H4 (cell line): ENCODE measurements at places on chromosomes 13 and 19.
A peak's percentile ranks its signal among the peaks of the same experiment; 100 is the strongest.

- no peak for DNase-seq
Measured at GRCh38 chr13:51278426-51279130, 56.4 kb downstream of the FAM124A start.

GRCh38 chr19:47176071-47176626 is 45.5 kb downstream of the SAE1 start:
- DNase-seq = no peak

GRCh38 chr13:27442797-27443196 is 7.6 kb downstream of the MTIF3 start:
- no peak for DNase-seq

- no peak for DNase-seq
Measured at GRCh38 chr19:28960986-28961705, 251.8 kb downstream of the UQCRFS1 start.

DNA sequence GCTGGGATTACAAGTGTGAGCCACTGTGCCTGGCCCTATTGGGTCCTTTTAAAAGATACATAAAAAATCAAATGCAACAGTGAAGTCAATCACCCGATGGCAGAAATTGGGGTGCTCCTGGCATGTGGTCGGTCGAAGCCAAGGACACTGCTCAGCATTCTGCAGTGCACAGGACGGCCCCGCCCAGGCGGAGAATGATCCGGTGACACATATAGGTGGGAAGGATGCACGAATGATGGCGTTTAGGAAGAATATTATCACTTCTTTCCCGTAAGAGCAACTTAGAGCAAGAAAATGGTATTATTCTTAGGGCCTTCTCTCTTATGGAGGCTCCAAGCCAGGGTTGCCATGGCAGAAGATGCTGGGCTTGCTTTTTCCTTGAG is 3.2 kb upstream of the GP6 start:
- no peak for DNase-seq

GRCh38 chr19:18542941-18543813 is at the start of gene FKBP8:
FKBP8 (minus strand) TSS chr19:18543573; CDS start chr19:18541970, 1,603 bp downstream.
- DNase-seq = peak; percentile 87

DNA sequence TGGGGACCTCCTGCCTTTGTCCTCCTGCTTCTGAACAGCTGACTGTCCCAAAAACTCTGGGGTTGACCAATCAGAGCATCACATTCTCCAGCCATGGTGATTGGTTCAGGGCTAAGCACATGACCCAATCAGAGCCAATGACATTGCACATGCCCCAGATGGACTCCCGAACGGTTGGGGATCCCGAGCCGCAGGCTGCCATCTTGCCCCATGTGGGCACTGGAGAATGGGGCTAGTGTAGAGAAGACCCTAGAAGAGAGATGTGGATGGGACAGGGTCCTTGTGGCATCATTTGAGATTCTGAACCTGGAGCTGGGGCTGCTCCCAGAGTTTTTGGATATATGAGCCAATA is 31.3 kb upstream of the PEPD start:
- no peak for DNase-seq

GRCh38 chr13:98175823-98176222 is 1.2 kb downstream of the RNF113B start:
- no peak for DNase-seq

DNA sequence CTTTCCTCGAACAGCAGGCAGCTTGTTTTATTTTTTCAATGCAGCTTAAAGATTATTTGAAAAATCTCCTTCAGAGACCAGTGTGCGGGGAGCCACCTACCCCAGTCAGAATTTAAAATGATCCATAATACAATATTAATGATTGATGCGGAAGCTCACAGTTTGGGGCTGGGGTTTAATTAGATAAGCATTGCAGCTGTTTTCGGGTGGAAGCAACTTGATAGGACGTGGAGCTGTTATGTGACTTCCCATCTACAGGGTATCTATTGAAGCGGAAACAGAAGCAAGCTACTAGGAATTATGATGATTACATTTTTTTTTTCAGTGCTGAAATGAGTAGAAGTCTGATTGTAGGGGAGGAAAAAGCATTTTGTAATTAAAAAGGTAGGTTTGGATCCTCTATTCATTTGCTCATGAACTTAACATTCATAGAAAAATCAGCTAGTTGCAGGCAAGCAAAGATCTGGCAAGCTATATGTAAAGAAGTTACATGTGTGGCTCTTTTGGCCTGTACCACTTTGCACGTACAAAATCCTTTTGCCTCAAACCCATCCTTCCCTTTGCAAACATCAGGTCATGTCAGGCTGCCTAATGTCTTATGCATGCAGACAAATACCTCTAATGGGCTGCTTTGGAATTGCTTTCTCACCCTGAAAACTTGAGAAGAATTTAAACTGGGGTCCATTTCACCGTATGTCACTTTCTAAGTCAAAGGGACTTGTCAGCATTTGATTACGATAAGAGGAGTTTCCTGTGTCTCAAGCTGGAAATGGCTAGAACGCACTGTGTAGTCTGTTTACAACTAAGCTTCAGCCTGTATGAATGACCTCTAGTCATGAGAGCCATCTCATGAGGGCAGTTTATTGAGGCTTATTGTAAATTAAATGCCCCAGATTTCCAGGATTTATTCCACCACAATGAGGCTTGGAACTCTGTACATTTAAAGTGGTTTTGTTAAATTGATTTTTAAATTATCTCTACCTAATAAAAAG is 267.1 kb upstream of the TMTC4 start:
- no peak for DNase-seq

DNA sequence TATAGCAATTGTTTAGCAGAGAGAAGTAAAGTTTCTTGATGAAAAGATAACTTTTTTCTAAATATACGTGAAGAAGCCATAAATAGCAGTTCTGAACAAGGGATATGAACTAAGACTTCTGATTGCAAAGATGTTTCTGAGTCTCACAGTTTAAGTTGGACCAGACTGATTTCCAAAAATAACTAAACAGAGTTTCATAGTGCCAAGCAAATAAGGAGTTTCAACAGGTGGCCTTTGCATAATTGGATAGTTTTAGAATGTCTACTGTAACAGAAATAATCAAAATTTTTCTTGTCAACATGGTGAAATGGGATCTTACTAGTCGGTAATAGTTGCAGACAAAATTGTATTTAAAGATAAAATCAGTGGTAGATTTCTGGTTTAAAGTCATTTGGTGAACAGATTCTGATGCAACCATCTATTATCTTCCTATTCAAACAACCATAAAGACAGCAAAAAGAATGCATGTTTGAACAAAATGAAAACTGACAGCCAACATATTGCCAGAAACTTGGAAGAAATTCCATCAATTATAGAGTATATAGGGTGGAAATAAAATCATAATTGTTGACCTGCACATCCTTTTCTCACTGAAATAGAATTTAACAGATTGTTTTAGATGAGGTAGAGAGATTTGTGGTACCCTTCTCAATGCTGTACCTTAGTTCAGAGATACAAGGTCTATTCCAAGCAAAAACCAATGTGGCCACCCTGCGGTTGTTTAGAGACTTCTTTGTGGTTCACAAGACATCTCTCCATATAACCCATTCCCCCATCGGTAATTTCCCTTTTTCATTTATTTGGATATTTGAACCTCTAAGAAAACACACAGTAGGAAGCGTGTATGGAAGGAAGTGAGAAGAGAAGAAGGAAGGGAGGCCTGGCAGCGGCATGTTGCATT is 275.3 kb downstream of the COG6 start:
- DNase-seq = no peak

- peak; percentile 87 for DNase-seq
Measured at GRCh38 chr13:93226623-93227279, at the start of gene GPC6. GPC6 (plus strand) TSS chr13:93226807.

GRCh38 chr19:8505680-8506401 is 3.4 kb upstream of the PRAM1 start:
- peak; percentile 53 for DNase-seq

DNA sequence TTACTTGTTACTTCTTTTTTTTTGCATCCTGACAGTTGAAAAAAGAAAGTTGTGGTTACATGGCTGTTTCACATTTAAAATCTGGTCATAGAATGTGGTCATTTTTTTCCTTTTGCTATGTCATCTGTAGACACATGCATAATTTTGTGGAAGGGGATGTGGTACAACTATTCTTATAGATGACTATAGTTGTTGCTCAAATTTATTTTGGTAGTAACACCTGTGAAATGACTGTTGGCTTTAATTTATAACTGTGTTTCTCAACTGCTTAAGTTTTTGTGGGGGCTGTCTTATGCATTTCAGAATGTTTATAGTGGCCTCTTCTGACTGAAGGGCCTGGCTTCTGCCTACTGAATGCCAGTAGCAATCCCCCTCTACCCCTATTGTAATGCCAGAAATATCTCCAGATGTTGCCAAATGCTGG is 130.5 kb downstream of the PAN3 start:
- DNase-seq = no peak

GRCh38 chr13:35549481-35549880 is 73.0 kb upstream of the MAB21L1 start:
- peak; percentile 46 for DNase-seq

- DNase-seq = no peak
Measured at GRCh38 chr19:5131506-5132205, 162.7 kb downstream of the KDM4B start.

- DNase-seq = no peak
Measured at GRCh38 chr19:13986348-13986904, 19.7 kb downstream of the RFX1 start.

DNA sequence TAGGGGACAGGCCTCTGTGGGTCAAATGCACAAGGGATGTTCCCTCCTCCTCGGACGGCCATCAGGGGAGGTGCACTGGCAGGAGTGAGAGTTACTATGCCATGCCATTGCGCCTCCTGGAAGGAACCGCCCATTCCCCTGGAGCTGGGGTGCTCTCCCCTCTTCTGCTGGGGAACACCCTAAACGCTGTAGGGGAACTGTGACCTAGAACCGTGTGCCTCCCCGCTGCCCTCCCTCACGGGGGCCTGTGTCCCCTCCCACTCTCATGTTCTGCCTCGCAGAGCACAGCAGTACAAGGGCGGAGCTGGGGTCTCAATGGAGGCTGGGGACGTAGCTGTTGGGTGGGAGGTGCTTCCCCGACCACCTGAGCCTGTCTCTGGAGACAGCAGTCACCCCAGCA is 17.2 kb upstream of the CRTC1 start:
- no peak for DNase-seq

- DNase-seq = no peak
Measured at GRCh38 chr19:42170715-42171114, 38.5 kb upstream of the POU2F2 start.

GRCh38 chr13:46629811-46630413 is 76.9 kb downstream of the LRCH1 start:
- no peak for DNase-seq

DNA sequence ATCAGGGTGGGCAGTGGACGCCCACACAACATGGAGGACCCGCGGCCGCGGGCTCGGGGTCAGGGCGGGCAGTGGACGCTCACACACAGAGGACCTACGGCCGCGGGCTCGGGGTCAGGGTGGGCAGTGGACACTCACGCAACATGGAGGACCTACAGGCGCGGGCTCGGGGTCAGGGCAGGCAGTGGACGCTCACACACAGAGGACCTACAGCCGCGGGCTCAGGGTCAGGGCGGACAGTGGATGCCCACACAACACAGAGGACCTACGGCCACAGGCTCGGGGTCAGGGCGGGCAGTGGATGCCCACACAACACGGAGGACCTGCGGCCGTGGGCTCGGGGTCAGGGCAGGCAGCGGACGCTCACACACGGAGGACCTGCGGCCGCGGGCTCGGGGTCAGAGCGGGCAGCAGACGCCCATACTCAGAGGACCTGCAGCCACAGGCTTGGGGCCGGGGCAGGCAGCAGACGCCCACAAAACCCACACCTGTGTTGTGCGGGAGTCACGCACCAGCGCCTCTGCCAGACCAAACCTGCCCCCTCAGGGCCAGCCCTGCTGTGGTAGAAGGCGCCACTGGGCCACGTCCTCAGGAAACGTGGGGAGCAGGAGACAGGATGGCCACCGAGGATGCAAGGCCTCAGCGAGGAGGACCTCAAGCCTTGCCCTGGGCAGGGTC is 27.6 kb upstream of the C13orf46 start:
- DNase-seq = no peak

DNA sequence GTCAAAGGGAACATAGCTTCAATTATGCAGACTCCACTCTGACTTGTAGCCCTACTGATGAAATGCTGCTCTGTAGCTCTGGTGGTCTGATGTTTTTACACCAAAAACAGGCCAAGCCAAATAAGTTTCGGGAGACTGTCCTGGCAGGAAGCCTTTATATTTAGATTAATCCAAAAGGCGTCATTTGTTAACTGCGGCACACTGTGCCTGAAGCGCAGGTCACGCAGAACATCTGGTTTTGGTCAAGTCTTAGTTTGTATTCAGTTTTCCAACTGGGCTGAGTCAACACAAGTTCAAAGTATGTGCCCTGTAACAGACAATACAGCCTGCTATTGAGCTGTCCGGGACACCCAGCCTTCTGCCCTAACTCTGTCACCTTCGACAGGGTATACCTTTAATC is 154.6 kb upstream of the IPO5 start:
- DNase-seq = no peak
